ENCODE measurements at places on chromosomes 16 and 17.

- DNase-seq, result peak; percentile 42
Measured at GRCh38 chr16:87570938-87571867, 31.1 kb upstream of the JPH3 start.

DNA sequence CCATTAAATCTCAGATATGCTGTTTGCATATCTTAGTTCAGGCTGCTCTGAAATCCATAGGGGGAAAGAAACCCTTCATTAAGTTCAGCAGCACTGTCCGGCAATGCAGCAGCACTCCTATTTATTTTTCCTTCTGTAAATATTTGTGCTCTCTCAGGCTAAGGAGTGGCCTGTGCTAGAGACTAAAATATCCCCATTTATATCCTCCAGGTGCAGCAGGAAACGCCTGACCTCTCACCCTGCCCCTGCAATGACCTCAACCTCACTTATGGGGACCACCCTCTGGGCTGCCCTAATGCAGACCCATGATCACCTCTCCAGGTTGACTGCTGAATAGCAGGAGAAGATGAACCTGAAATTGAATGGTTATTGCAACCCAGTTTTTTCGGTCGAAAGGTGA, 165.0 kb upstream of the ELAC2 start:
- no peak for DNase-seq

GRCh38 chr17:69060822-69061221, at the start of gene ABCA9:
Gene ABCA9 (minus strand): TSS chr17:69060927. CDS start chr17:69051126, 9,801 bp downstream.
- no peak for DNase-seq

DNA sequence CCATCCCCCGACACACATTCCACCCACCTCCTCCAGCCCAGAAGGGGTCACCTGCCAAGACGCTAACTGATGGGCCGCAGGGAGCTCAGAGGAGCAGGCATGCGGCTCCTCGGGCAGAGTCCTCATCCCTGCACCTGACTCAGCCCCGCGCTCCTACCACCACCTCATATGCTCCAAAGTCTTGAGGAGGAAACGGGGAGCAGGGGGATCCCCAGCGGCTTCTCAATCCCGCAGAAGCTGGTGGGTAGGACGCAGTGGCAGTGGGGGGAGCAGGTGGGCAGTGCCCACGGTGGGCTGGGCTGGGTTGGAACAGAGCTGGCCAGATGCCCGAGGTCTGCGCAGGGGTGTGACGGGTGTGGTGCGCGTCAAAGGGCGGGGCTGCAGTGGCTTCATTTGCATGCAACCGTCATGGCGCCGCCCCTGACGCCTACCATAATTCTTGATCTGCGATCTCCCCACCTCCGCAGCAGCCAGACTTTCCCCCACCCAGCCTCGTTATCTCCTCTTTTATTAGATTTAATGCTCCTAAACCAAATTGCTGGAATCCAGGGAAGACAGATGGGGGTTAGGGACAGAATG, 39.0 kb upstream of the EMP2 start:
- DNase-seq, result no peak

DNA sequence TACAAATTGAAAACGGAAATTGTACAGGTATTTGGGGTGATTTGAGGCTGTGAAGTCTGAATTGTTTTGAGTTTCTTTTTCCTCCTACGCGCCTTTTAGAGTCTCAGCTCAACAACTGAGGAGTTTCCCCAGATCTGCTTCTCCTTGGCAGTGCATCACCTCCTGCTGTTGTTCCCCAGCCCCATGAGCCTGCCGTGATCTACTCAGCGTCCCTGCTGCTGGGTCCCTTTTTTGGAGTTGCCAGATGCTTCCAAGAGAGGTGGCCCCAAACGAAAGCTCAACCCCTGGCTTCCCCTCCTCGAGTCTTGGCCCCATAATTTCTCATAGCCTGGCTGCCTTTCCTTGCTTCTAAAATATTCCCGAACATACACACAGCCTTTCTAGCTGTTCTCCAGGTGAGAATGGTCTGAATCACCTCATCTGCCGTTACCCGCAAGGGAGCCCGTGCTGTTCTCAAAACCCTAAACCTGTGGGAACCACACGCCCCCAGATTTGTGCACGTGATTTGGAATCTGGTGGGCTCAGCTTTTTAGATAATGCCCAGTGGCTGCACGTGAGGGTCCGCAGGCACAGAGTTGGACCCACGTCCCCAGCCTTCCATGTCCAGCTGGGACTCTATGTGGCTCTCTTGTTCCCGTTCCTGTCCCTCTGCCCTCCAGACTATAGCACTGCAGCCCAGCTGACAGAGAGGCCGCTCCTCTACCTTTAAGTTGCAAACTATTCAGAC, 179.1 kb upstream of the CHMP6 start:
- DNase-seq, result no peak

GRCh38 chr16:88281858-88282563, 100.7 kb upstream of the ZNF469 start:
- DNase-seq, result no peak

DNA sequence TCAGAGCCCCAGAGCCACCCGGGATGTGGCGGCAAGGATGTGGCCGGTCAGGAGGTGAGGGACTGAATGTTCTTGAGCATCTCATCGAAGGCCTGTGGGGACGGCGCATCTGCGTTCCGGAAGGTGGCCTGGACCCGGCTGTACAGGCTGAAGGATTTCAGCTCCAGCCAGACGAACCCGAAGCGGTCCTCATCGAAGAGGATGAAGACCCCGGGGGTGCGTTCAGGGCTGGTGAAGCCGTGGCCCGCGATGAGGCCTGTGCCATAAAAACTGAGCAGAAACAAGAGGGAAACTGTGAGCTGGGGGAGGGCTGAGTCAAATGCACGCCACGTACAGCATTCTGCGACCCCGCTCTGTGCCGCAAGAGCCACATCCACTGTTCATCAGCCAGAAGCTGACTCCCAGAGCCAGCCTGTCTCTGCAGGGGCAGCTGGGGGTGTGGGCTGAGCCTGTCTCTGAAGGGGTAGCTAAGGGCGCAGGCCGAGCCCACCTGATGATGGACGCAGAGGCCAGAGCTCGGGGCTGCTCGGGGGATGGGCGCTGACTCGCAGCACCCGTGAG, 14.1 kb upstream of the C16orf95 start:
- DNase-seq, result no peak

DNA sequence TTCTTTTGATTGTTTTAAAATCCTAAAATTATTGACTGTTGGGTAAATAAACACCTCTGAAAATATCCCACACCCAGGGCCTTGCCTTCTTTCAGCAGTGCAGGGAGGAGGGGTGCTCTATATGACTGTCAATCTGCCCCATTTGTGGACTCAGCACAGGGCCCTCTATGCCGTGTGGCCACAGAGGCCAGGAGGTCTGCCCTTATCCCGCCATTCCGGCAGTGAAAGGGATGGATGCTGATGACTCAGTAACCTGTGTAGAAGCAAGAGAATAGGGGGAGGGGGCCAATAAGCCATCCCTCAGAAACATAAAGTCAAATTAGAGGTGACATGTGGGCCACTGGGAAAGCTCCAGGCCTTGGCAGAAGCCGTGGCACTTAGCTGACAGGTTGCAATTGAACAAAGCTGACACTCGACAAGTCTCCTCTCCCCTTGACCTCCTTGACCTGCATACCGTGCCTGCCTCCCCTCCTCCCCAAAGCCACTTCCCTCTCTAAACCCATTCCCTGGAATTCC, 281.4 kb upstream of the DYNLRB2 start:
- no peak for DNase-seq

- no peak for DNase-seq
Measured at GRCh38 chr16:87328846-87329245, 11.7 kb upstream of the C16orf95 start.

DNA sequence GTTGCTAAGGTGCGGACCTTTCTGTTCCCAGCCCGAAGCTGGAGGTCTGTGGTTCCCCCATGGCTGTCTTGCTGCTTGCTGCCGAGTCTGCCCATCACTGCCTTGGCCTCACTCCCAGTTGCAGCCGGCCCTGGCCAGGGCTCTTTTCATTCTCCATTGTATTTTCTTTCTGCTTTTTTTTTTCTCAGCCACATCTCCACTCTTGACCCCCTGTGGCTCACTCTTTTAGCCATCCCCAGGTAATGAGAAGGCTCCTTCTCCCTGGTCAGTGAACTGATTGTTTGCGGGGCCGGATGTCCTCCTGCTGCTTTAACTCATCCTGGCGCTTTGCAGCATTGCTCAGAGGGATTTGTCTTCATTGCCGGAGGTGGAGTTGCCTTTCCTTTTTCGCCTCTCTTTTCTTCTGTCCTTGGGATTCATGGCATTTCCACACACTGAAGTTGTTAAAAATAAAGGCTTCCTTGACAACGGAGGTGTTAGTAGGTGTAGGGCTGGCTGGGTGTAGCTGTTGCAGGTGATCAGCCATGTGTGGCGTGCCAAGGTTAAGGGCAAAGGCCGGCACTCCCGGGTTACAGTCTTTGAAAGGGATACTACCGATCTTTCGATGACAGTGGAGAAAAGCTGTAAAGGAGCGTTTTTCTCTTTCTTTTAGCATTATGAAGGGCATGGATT, 34.1 kb downstream of the MAP2K6 start:
- no peak for DNase-seq

GRCh38 chr16:88703486-88704309, 2.5 kb downstream of the RNF166 start:
- DNase-seq, result no peak

DNA sequence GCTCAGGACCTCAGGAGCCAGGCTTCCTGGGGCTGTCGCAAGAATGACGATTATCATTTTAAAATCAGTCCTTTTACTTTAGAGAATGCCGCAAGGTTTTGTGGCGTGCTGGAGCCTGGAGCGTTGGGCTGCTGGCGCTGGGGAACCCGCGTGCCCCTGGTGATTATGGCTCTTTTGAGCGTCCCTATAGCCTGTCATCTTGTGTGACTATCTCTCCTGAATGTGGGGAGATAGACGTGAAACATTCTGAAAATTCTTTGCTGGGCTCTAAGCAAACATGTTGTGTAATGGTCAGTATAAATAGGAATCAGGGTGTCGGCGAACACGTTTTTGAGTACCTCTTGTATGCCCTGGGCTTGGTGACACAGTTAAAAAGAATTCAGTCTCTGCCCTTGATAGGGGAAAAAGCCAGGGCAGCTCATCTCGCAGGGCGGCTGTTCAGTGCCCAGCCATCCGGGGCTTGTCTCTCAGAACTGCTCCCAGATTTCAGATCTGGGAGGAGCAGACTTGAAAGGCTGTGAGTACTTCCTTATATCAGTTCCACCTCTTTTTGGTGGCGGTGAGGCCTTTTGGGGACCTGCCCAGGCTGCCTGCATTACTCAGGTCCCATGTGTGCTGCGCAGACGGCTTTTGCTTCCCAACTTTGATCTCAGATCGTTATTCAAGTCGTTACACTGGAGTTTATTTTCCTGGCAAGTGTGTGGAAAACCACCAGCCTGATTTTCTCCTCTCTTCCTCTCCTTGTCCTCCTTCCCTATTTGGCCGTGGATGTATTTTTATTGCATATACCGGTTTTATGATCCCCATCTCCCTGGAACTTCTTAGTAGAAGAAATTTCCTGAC, 973 bp downstream of the SLC7A6 start:
- DNase-seq, result peak; percentile 86

DNA sequence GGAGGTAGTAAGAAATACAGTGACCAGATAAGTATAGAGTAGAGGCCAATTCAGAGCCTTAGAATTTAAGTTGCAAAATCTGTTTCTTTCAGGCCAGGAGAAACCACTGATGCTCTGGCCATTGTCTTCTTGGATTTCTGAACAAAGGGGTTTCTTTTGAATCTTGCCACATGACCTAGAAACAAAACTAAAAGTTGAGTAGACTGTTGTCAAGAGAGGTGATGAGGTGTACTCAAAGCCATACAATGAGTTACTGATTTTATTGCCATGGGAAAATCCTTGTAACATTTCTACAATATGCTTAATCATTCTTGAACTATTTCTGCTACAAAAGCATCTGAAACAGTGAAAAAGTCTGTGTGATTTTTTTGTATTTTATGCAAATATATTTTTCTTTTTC, 881.3 kb downstream of the CDH11 start:
- DNase-seq, result no peak

- no peak for DNase-seq
Measured at GRCh38 chr16:83842291-83842690, 34.5 kb downstream of the HSBP1 start.

GRCh38 chr17:55090079-55090492, 121.5 kb downstream of the STXBP4 start:
- no peak for DNase-seq

- DNase-seq, result no peak
Measured at GRCh38 chr16:79949417-79949816, 348.9 kb upstream of the MAF start.

- no peak for DNase-seq
Measured at GRCh38 chr16:79480056-79480455, 120.5 kb downstream of the MAF start.

GRCh38 chr16:65688301-65688700, 566.4 kb upstream of the CDH11 start:
- no peak for DNase-seq

- no peak for DNase-seq
Measured at GRCh38 chr16:66911112-66911511, 7.6 kb downstream of the CDH16 start.

DNA sequence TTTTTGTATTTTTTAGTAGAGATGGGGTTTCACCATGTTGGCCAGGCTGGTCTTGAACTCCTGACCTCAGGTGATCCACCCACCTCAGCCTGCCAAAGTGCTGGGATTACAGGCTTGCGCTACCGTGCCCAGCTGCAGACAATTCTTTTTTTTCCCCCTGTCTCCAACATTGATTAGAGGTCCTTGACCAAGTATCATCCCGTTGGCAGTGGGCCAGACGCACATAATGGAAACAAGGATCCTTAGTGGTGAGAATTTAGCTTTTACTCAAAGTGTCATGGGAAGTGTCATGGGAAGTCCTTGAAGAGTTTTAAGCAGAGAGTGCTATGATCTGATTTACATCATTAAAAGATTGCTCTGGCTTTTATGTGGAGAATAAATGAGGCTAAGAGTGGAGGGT, 2.1 kb upstream of the FBXO47 start:
- DNase-seq, result no peak

DNA sequence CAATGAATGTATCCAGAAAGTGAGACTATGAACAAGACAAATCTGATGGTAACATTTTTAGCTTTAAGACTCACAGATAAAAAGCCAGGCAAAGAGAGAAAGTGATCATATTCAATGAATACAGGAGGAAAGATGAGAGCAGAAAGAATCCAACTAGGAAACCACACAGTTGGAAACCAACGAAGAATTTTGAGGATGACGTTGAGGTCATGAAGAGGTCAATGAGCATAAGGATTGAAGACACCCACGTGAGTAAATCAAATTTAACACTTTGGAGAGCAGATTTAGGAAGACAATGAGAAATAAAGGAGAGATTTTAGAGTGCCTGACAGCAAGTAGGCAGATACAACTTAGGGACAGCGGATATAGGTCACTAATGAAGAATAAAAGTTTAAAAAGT, 948.1 kb downstream of the KCNJ2 start:
- no peak for DNase-seq

DNA sequence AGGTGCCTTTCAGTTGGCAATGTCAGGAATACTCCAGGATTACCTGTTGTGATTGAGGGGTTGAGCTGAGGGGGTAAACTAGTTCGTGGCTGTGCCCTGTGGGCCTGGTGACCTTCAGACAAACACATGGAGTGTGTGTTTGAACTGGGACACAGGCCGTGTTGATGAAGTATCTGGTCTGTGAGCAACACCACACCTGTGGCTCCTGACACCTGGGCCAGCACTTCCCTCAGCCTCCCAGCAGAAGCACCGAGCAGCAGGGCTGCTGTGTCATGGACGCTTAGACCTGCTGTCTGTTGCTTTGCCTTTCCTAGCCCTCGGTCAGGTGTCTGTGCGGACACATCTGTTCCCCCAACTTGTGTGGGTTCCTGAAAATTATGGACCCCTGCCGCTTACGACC, 82.9 kb downstream of the KSR1 start:
- no peak for DNase-seq

GRCh38 chr17:57478478-57479250, 222.3 kb downstream of the MSI2 start:
- DNase-seq, result no peak

GRCh38 chr16:56241596-56241995, 50.3 kb downstream of the GNAO1 start:
- no peak for DNase-seq
